A549 treated with RU486 at 1 μM for 4 hours (cell line): ENCODE measurements at places on chromosomes 3 and 15. TPM values are rescaled to one million over a fixed set of nuclear protein-coding genes. Genes with fewer than 3 reads are reported as not detected.

ACTL6A gene
- total RNA-seq: 48.1 to 77.9 TPM (median 56.1 TPM) in 5 replicates

SPATA12 gene
- total RNA-seq: 0.46 to 0.66 TPM (median 0.54 TPM) in 5 replicates

PARP16 gene
- 9.1 to 11.1 TPM (median 9.9 TPM) in 5 replicates for total RNA-seq

WDR93 gene
- total RNA-seq: 0.15 to 0.17 TPM (median 0.15 TPM) in 3 of 5 replicates, not detected in the others

SI gene
- not detected in 5 replicates for total RNA-seq

SERPINI2 gene
- not detected in 5 replicates for total RNA-seq
